ENCODE measurements at places on chromosomes 13 and 19. TPM values are rescaled to one million over a fixed set of nuclear protein-coding genes. Genes with fewer than 3 reads are reported as not detected.

The OR7A5 gene
- not detected for total RNA-seq

The TMEM255B gene
- total RNA-seq, result 1.9 TPM

The ZNF225 gene
- 5.8 TPM for total RNA-seq

The TMEM190 gene
- total RNA-seq, result 2.8 TPM

The FXYD1 gene
- total RNA-seq, result 2.0 TPM

The PCDH8 gene
- total RNA-seq, result 8.1 TPM

The TDRD12 gene
- total RNA-seq, result 0.24 TPM

- H3K36me3 ChIP-seq, result no peaks in the 10 kb centered on the region
- H3K27me3 ChIP-seq, result no peaks in the 10 kb centered on the region
- DNase-seq, result no peak
Observed at GRCh38 chr13:24624801-24625231, 55.4 kb upstream of the ATP12A start.

DNA sequence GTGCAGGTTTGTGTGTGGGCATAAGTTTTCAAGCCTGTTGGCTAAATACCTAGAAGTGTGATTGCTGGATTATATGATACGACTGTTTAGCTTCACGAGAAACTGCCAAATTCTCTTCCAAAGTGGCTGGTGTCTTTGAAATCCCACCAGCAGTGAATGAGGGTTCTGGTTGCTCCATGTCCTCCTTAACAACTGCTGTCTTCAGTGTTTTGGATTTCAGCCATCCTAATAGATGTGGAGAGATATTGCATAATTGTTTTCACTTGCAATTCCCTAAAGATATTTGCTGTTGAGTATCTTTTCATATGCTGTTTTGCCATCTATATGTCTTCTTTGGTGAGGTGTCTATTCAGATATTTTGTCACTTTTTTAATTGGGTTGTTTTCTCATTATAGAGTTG is 390.5 kb downstream of the ZNF536 start:
- no peak for DNase-seq
- no peaks in the 10 kb centered on the region for H3K36me3 ChIP-seq
- no peak overlapping the region for H3K27ac ChIP-seq
- no peaks in the 10 kb centered on the region for H3K4me1 ChIP-seq
- H3K4me3 ChIP-seq, result no peak overlapping the region

DNA sequence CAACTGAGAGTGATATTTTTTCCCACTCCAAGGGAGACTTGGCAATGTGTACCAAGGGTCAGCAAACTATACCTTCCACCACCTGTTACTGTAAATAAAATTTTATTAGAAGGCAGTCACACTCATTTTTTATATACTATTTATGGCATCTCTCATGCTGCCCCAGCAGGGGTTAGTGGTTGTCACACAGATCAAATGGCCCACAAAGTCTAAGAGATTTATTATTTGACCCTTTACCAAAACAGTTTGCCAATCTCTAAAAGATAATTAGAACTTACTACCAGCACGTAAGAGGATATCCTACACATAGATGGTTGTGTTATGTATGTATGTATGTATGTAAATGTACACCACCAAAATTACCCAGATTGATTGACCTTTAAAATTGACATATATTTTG is 185.1 kb downstream of the PRR20E start:
- no peaks in the 10 kb centered on the region for H3K27me3 ChIP-seq
- no peak for DNase-seq
- no peaks in the 10 kb centered on the region for H3K4me1 ChIP-seq
- H3K36me3 ChIP-seq, result no peaks in the 10 kb centered on the region
- H3K4me3 ChIP-seq, result no peak overlapping the region

- no peak overlapping the region for H3K27ac ChIP-seq
- no peak for DNase-seq
- no peaks in the 10 kb centered on the region for H3K27me3 ChIP-seq
- H3K4me1 ChIP-seq, result peaks cover 9% of the 10 kb centered on the region
- peaks cover 19% of the 10 kb centered on the region for H3K36me3 ChIP-seq
Observed at GRCh38 chr13:50932091-50932490, 22.5 kb downstream of the RNASEH2B start.

- no peak for DNase-seq
- no peak overlapping the region for H3K27ac ChIP-seq
- H3K4me1 ChIP-seq, result peaks cover 8% of the 10 kb centered on the region
- H3K4me3 ChIP-seq, result no peak overlapping the region
- H3K27me3 ChIP-seq, result no peaks in the 10 kb centered on the region
Observed at GRCh38 chr13:31970231-31970930, 61.2 kb upstream of the FRY start.

DNA sequence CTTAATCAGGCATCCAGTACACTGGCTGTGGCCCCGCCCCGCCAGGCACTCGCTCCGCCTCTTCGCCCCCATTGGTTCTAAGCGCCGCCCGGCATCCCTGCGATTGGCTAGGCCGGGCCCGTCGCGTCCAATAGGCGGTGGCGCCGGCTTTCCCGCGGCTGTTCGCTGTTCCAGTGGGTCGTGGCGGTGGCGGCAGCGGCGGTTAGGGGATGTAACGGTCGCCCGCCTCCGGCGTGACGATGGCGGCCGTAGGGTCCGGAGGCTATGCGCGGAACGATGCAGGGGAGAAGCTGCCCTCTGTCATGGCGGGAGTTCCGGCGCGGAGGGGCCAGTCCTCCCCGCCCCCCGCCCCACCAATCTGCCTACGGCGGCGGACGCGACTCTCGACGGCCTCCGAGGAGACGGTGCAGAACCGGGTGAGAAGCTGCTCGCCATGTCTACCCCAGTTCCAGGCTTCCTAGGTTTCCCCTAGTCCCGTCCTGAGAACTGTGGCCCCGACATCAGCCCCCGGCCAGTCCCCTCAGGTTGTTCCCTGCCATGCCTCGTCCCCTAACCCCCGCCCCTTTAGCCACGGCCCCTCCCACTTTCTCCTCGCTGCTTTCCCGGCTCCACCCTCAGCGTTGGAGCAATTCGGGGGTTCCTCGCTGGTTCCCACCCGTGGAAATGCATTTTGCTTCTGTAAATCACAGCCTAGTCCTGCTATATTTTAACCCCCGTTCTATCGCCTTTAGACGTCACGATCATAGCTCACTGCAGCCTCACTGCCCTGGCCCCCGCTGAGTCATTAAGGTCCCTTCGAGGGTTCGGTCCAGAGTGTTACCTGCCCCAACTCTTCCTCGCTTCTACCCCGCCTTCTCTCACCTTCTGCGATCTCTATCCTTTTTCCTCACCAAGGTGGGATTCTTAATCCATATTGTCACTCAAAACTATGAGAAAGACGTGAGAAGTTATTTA is at the start of gene WDR62:
WDR62 (plus strand) TSS at position 165 of the 954 bp plus-strand sequence; CDS start at position 240, 75 bp downstream.
- peaks cover 10% of the 10 kb centered on the region for H3K4me1 ChIP-seq
- peak within 1 kb of the TSS; percentile 100 for H3K4me3 ChIP-seq
- no peaks in the 10 kb centered on the region for H3K27me3 ChIP-seq
- no peaks in the 10 kb centered on the region for H3K36me3 ChIP-seq

GRCh38 chr13:110551284-110551683 is 10.2 kb downstream of the RAB20 start:
- H3K4me3 ChIP-seq, result no peak overlapping the region
- no peak overlapping the region for H3K27ac ChIP-seq
- H3K4me1 ChIP-seq, result peaks cover 28% of the 10 kb centered on the region
- no peaks in the 10 kb centered on the region for H3K27me3 ChIP-seq

GRCh38 chr13:59665732-59666131 is 498.0 kb downstream of the DIAPH3 start:
- no peaks in the 10 kb centered on the region for H3K27me3 ChIP-seq
- H3K27ac ChIP-seq, result no peak overlapping the region
- no peak overlapping the region for H3K4me3 ChIP-seq
- peaks cover 15% of the 10 kb centered on the region for H3K36me3 ChIP-seq
- H3K4me1 ChIP-seq, result peaks cover 10% of the 10 kb centered on the region

All from type B pancreatic cell (in vitro differentiated cells).